Testis (tissue), 5 donors: ENCODE measurements at places on chromosomes 11 and 22. TPM values are rescaled to one million over a fixed set of nuclear protein-coding genes. Genes with fewer than 3 reads are reported as not detected.
A peak's percentile ranks its signal among the peaks of the same experiment; 100 is the strongest.

- DNase-seq: no peak
Observed at GRCh38 chr11:111846063-111846462, 25.3 kb downstream of the ALG9 start.

DNA sequence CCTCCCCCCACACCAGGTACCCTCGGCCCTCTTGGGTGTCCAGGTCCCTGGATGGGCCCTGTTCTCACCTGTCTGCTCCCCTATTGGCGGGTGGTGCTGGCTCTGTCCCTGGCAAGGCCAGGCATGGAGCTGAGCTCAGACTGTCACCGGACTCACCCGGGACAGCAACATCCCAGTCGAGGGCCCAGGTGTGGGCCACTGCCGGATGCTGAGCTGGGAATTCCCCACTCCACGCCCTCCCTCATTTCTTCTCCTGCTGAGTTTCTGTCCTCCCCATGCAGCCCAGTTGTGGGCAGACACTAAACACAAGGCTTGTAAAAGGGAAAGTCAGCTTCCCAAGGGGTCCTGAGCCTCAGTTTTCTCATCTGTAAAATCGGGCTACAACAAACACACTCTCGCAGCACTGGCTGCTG, 2.0 kb upstream of the AP5B1 start:
- no peak for DNase-seq

- no peak for DNase-seq
Observed at GRCh38 chr11:60288531-60288930, 8.1 kb downstream of the MS4A4A start.

- no peak for DNase-seq
Observed at GRCh38 chr22:45240104-45240809, 437 bp downstream of the KIAA0930 start.

DNA sequence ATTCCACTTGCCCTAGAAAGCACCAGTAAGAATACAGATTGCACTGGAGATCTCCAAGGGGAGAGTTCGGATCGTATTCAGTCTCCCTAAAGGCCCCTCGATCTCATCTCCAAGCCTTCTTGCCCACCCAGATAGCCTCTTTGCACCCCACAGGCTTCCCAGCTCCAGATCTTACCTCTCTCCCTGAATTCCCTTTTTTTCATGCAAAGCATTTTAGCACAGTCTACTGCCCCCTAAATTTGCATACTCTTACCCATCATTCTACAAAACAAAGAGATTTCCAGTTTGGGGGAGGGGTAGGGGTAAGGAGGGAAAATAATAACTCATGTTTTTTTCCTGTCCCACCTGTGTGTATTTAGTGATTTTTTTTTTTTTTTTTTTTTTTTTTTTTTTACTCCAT, 105.2 kb downstream of the NAV2 start:
- DNase-seq: no peak

DNA sequence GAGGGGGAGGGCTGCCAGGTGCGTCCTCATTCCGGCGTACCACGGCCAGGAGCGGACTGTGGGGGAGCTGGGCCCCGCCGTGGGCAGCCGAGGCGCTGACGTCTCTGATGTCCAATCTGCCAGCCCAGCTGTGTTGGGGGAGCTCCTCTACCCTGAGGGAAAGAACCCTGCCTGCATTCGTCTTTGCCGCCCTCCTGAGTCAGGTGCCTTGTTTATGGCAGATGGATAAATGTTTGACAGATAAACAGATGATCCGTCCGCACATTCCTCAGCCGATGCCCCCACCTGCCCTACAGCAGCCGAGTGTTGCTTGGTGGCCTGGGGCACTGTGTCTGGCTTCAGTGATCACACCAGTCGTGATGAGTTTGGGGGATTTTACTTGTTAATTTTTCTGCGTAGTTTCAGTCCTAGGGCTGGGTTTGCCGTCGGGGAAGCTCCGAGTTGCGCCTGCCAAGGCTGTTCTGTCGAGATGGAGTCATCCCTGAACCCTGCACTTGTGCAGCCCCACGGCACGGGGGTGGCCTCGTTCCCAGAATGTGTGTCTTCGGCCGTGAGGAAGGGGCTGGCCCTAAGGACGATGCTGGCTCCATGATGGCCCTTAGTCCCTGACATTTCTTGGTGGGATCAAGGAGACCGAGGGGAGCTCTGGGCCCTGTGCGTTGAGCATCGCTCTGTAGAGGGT, 1083.9 kb downstream of the BRD1 start:
- peak; percentile 8 for DNase-seq

- no peak for DNase-seq
Observed at GRCh38 chr22:24072361-24072760, 61.3 kb downstream of the CABIN1 start.

DNA sequence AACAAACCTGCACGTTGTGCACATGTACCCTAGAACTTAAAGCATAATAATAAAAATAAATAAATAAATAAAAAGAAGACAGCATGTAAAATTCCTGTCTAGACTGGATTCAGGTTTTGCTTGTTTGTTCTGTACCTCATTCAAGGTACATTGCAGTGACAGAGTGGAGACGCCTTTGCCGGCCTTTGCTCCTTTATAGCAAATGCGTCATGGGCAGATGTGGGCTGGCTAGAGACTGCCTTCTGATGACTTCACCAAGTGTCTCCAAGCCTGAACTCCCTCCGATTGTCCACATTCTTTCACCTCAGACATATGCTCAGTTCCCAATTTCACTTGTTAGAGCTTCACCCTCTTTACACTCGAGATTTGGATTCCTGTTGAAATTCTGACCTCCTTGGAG, 147.8 kb upstream of the ARHGAP20 start:
- DNase-seq: no peak

GRCh38 chr11:45655347-45655756, 10.1 kb downstream of the CHST1 start:
- DNase-seq: peak; percentile 84

- no peak for DNase-seq
Observed at GRCh38 chr11:94804874-94805273, 36.7 kb downstream of the AMOTL1 start.

GRCh38 chr11:110805756-110806155, 93.5 kb upstream of the ARHGAP20 start:
- no peak for DNase-seq

DNA sequence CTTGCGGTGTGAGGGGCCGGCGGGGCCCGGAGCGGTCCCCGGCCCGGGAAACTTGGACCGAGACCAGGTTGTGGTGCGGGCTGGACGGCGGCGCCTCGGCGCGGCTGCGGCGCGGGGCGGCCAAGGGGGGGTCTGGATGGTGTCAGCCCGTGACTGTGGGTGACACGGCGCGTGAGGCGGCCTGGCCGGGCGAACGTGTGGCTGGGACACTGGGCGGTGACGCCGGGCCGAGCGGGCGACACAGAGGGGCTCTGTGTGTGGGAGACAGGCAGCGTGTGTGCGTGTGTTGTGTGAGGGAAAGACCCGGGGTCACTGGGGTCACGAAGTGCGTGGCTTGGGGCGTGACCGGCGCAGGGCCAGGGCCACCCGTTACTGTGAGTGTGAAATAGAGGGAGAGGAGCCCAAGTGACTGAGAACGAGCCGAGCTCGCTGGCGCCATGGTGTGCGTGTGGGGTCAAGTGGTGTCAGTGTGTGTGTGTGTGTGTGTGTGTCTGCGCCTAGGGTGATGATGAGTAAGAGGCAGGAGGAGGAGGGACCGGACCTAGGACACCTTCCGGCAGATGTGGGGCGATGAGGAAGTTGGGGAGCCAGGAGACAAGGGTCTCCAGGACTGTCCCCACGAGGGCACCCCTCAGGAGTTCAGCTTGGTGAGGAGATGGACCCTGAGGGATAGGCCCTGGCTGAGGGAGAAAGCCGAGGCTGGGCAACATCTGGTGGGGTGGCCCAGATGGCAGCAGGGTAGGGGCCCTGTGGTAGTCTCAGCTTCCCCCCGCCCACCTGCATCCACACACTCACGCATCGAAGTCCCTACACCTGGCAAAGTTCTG, 817 bp downstream of the RELT start:
- DNase-seq: peak; percentile 55

DNA sequence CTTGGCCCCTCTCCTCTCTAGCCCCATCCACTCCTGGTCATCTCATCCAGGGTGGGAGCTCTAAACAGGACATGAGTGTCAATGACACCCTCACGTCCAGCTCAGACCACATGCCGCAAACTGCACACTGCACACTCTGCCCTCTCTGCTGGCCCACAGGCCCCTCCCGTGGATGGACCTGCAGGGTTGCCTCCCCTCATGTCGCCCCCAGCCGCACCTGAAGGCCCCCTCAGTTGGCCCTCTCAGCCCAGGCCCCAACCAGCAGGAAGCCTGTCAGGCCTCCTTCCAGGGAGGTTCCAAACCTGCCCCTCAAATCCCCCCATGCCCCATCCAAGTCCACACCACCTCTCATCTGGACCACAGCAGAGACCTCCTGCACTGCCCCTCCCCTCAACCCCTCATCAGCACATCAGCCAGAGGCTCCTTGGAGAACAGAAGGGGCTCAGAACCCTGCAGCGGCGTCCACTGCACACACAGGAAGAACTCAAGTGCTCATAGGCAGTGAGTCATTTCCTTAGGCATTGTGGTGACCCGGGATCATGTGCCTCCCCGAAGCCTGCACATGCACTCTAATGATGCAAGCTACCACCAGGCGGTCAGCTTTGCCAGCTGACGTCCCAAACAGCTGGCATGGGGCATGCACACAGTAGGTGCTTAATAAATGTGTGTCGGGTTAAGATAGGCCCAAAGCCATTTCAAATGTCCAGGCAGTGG, 12.9 kb upstream of the CDKN1C start:
- DNase-seq: peak; percentile 47

- DNase-seq: peak; percentile 59
Observed at GRCh38 chr11:11348303-11348702, 4.7 kb downstream of the CSNK2A3 start.

DNA sequence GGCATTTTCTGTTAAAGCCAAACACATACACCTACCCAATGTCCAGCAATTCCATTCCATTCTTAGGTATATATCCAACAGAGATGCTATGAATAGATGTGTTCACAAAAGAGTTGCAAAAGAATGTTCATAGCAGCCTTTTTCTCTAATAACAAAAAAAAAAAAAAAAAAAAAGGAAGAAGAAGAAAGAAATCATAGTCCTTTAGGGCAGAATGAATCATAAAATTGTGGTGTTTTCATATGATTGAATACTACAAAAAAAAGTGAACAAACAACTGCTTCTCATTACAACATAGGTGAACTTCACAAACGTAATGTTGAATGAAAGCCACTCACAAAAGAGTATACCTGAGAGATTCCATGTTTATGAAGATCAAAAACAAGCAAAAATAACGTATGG, 66.8 kb upstream of the GRK3 start:
- no peak for DNase-seq

Gene RAD9A
- 35.8 TPM for total RNA-seq

Gene ACAT1
- total RNA-seq: 78.4 TPM

Gene EIF3D
- total RNA-seq: 163 TPM

Gene RCOR2
- total RNA-seq: 3.9 TPM

Gene TMEM151A
- total RNA-seq: 1.7 TPM

Gene OR52N5
- total RNA-seq: 2.5 TPM

Gene LRRC75B
- total RNA-seq: 120 TPM

Gene PATE4
- 0.79 TPM for total RNA-seq

Gene CNIH2
- 4.0 TPM for total RNA-seq

Gene EMID1
- 7.5 TPM for total RNA-seq

Gene MPZL2
- total RNA-seq: 3.0 TPM

Gene STIM1
- 87.1 TPM for total RNA-seq

Gene TRIM5
- 10.8 TPM for total RNA-seq

Gene APOA4
- not detected for total RNA-seq
